T-helper 1 cell treated with Interleukin-12 subunit alpha and Interleukin-12 subunit beta and Interleukin-4 antibody, amounts not matched to agents 30 ng/mL and 1 ng/mL, for 36 hours (primary cell): ENCODE measurements at places on chromosomes 13 and 19. TPM values are rescaled to one million over a fixed set of nuclear protein-coding genes. Genes with fewer than 3 reads are reported as not detected.

PTGIR gene
- total RNA-seq, result 126 and 135 TPM in 2 replicates

RTBDN gene
- not detected in 2 replicates for total RNA-seq

GAMT gene
- total RNA-seq, result 13.5 and 18.8 TPM in 2 replicates

ZFR2 gene
- 0.25 and 0.32 TPM in 2 replicates for total RNA-seq

HTR2A gene
- not detected in 2 replicates for total RNA-seq

SIGLEC12 gene
- 0.15 TPM in 1 of 2 replicates, not detected in the other for total RNA-seq

LILRA1 gene
- total RNA-seq, result not detected in 2 replicates

FXYD3 gene
- total RNA-seq, result not detected in 2 replicates
